Immature natural killer cell (primary cell): ENCODE measurements at places on chromosomes 7 and 10. TPM values are rescaled to one million over a fixed set of nuclear protein-coding genes. Genes with fewer than 3 reads are reported as not detected.
A peak's percentile ranks its signal among the peaks of the same experiment; 100 is the strongest.

SOSTDC1 gene
- polyA plus RNA-seq: not detected

ITGA8 gene
- polyA plus RNA-seq: not detected

MOGAT3 gene
- not detected for polyA plus RNA-seq

TMEM178B gene
- polyA plus RNA-seq: not detected

ASB10 gene
- polyA plus RNA-seq: not detected

TAC1 gene
- polyA plus RNA-seq: not detected

GIMAP4 gene
- polyA plus RNA-seq: 158 TPM

FAM131B gene
- 2.3 TPM for polyA plus RNA-seq

GRCh38 chr7:105816954-105817615, 59.3 kb downstream of the ATXN7L1 start:
- H3K27ac ChIP-seq: no peak overlapping the region
- H3K4me3 ChIP-seq: no peak overlapping the region
- peaks cover 4% of the 10 kb centered on the region for H3K27me3 ChIP-seq
- no peak for DNase-seq
- H3K4me1 ChIP-seq: peaks cover 51% of the 10 kb centered on the region
- peaks cover 11% of the 10 kb centered on the region for H3K36me3 ChIP-seq

- H3K4me1 ChIP-seq: peaks cover 20% of the 10 kb centered on the region
- no peak for DNase-seq
- peaks cover 27% of the 10 kb centered on the region for H3K36me3 ChIP-seq
- H3K4me3 ChIP-seq: no peak overlapping the region
Observed at GRCh38 chr7:26372249-26372648, 80.6 kb downstream of the SNX10 start.

DNA sequence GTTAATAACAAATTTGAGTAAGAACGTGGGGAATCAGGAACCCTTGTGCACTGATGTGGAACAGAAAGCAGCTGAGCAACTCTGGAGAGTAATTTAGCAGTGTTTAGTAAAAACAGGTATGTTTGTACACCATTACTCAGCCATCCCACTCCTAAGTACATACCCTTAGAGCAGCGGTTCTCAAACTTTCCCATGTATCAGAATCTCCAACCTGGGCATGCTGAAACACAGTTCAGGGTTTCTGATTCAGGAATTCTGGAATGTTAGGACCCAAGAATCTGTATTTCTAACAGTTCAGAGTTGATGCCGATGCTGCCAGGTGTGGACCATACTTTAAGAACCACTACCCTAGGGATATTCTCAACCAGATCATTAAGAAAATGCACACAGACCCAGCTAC, 5.1 kb downstream of the SGMS1 start:
- DNase-seq: no peak
- H3K27ac ChIP-seq: peak overlapping the region; percentile 77

DNA sequence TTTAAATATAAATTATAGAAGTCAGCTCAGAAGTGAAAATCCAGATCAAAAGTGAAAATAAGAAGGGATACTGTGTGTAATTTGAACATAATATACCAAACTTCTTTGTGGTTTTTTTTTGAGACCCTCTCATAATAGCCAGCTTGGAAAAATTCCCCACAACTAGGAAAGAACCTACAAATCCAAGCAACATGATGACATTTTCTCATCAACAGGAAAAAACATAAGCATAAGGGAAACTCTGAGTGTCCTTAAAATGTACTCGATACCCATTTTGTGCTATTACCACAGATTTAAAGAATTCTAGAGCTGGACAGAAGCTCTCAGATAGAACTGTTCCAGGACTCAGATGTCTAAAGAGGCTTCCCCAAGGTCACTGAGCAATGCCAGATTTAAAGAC, 214.8 kb upstream of the KLF14 start:
- peaks cover 6% of the 10 kb centered on the region for H3K27me3 ChIP-seq
- H3K36me3 ChIP-seq: no peaks in the 10 kb centered on the region

- H3K4me1 ChIP-seq: no peaks in the 10 kb centered on the region
- no peaks in the 10 kb centered on the region for H3K36me3 ChIP-seq
Observed at GRCh38 chr7:121938429-121938996, 65.6 kb downstream of the PTPRZ1 start.

DNA sequence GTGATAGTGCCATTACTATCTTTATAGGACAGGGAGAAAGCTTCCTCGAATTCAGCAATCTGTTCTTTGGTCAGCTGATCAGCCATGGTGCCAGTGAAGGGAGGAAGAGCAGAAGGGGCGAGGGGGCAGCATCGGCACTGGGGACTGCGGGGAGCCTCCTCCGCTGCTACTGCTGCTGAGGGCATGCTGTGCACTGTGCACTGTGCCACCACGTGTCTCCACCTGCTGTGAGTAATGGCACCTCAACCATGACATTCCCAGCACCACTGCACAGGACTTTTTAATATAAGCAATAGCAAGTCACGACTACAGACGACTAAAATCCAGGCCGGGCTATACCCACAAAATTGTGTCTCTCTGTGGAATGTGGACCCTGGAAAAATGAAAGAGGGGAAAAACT, 105.0 kb upstream of the LANCL2 start:
- no peak for DNase-seq
- H3K4me3 ChIP-seq: no peak overlapping the region
- H3K27ac ChIP-seq: no peak overlapping the region
- peaks cover 16% of the 10 kb centered on the region for H3K27me3 ChIP-seq
- no peaks in the 10 kb centered on the region for H3K36me3 ChIP-seq
- H3K4me1 ChIP-seq: peaks cover 7% of the 10 kb centered on the region

GRCh38 chr7:17139081-17139480, 159.4 kb upstream of the AHR start:
- no peak overlapping the region for H3K4me3 ChIP-seq
- peaks cover 30% of the 10 kb centered on the region for H3K4me1 ChIP-seq
- H3K36me3 ChIP-seq: no peaks in the 10 kb centered on the region
- no peak overlapping the region for H3K27ac ChIP-seq

DNA sequence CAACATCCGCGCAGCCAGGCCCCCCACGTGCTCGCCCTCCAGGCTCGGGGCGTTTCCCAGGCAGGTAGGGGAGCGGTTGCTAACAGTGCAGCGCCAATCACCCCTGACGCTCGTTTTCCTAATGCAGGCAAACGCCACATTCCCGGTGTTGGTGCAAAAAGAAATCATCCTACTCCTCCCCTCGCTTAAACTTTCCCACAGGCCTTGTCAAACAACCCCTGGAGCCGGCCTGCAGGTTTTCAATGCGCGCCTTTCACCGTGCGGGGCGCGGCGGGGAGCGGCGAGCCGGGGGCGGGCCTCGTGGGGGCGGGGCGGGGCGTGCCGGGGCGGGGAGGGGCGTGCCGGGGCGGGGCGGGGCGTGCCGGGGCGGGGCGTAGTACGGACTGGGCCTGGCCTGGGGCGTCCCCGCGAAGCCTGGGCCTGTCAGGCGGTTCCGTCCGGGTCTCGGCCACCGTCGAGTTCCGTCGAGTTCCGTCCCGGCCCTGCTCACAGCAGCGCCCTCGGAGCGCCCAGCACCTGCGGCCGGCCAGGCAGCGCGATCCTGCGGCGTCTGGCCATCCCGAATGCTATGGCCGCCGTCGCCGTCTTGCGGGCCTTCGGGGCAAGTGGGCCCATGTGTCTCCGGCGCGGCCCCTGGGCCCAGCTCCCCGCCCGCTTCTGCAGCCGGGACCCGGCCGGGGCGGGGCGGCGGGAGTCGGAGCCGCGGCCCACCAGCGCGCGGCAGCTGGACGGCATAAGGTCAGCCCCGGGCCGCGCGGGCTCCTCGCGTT, at the start of gene ECHDC3:
Gene ECHDC3 (plus strand): TSS at position 374 of the 770 bp plus-strand sequence. CDS start 195 bp downstream, at position 569.
- peaks cover 9% of the 10 kb centered on the region for H3K4me1 ChIP-seq
- H3K27me3 ChIP-seq: peaks cover 22% of the 10 kb centered on the region
- DNase-seq: peak; percentile 46
- H3K27ac ChIP-seq: no peak within 1 kb of the TSS
- H3K36me3 ChIP-seq: no peaks in the 10 kb centered on the region

GRCh38 chr10:130606001-130606405, 469.8 kb downstream of the GLRX3 start:
- no peak overlapping the region for H3K4me3 ChIP-seq
- H3K4me1 ChIP-seq: no peaks in the 10 kb centered on the region
- H3K36me3 ChIP-seq: no peaks in the 10 kb centered on the region
- H3K27me3 ChIP-seq: no peaks in the 10 kb centered on the region
- DNase-seq: no peak
- no peak overlapping the region for H3K27ac ChIP-seq

- no peak for DNase-seq
- H3K27me3 ChIP-seq: peaks cover 11% of the 10 kb centered on the region
- no peak overlapping the region for H3K27ac ChIP-seq
- H3K4me1 ChIP-seq: peaks cover 10% of the 10 kb centered on the region
- no peaks in the 10 kb centered on the region for H3K36me3 ChIP-seq
- no peak overlapping the region for H3K4me3 ChIP-seq
Observed at GRCh38 chr7:155289107-155289506, 8.6 kb upstream of the INSIG1 start.

- DNase-seq: no peak
- peaks cover 2% of the 10 kb centered on the region for H3K27me3 ChIP-seq
- H3K27ac ChIP-seq: no peak overlapping the region
- H3K4me3 ChIP-seq: no peak overlapping the region
Observed at GRCh38 chr7:157291404-157292080, 45.3 kb upstream of the DNAJB6 start.

- no peak overlapping the region for H3K4me3 ChIP-seq
- no peaks in the 10 kb centered on the region for H3K27me3 ChIP-seq
- no peak overlapping the region for H3K27ac ChIP-seq
- DNase-seq: no peak
- no peaks in the 10 kb centered on the region for H3K36me3 ChIP-seq
Observed at GRCh38 chr10:19847321-19847720, 31.1 kb downstream of the PLXDC2 start.

GRCh38 chr7:18573410-18574234, 78.1 kb downstream of the HDAC9 start:
- no peak overlapping the region for H3K27ac ChIP-seq
- H3K27me3 ChIP-seq: no peaks in the 10 kb centered on the region
- H3K4me3 ChIP-seq: no peak overlapping the region
- H3K4me1 ChIP-seq: peaks cover 23% of the 10 kb centered on the region
- no peak for DNase-seq
